ENCODE measurements at places on chromosomes 2 and 18. TPM values are rescaled to one million over a fixed set of nuclear protein-coding genes. Genes with fewer than 3 reads are reported as not detected.

The GALNT3 gene
- 20.2 TPM for polyA plus RNA-seq

The LIPG gene
- polyA plus RNA-seq = 63.6 TPM

The CMPK2 gene
- polyA plus RNA-seq = 4.0 TPM

The REG1B gene
- polyA plus RNA-seq = not detected

The LOXL3 gene
- 10.8 TPM for polyA plus RNA-seq

The EVA1A gene
- polyA plus RNA-seq = 12.9 TPM

The C2orf66 gene
- 0.98 TPM for polyA plus RNA-seq

The SPP2 gene
- polyA plus RNA-seq = not detected

- no peak for DNase-seq
Observed at GRCh38 chr2:200943527-200944105, 19.8 kb downstream of the ORC2 start.

DNA sequence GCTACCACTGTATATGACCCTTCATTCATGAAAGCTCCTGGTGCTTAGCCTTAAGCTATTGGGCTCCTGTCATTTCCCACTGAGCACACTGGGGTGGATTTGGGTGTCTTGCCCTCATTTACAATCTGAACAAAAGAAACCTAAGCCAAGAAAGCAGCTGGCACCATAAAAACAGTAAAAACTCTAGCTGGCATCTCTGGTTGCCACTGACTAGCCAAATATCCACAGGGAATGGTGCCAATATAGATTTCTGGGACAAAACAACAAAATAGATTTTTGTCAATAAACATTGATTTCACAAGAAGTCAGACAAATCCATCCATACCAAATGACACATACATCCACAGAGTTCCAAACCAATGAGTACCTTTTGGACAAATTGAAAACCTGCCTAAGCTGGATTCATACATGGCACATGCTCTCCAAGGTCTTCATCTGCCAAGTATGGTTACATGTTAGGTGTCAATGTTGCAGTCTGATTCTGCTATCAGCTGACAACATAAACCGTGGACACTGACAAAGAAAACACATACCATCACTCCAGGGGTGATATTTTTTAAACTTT lies 1081.5 kb upstream of the ZEB2 start:
- DNase-seq = no peak

GRCh38 chr2:162457490-162457889 lies 113.6 kb downstream of the GCA start:
- no peak for DNase-seq

GRCh38 chr2:32788114-32788513 lies 158.6 kb upstream of the LTBP1 start:
- no peak for DNase-seq

- no peak for DNase-seq
Observed at GRCh38 chr2:9052821-9053533, 49.5 kb upstream of the MBOAT2 start.

DNA sequence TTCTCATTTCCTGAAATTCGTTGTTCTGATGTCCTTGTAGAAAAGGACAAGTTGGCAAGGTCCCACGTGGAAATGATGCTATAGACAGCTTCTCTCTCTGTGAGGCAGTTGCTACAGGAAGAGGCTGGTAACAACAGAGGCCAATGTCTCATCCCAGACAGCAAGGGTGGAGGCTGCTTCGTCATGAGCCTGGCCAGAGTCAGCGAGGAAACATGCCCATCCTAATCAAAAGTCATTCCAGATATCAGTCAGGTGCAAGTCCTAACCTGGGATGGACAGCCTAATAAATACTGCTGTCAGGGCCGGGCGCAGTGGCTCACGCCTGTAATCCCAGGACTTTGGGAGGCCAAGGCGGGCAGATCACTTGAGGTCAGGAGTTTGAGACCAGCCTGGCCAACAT lies 6.4 kb upstream of the SMAD7 start:
- DNase-seq = no peak

GRCh38 chr2:216540920-216541319 lies 42.3 kb downstream of the RPL37A start:
- no peak for DNase-seq

DNA sequence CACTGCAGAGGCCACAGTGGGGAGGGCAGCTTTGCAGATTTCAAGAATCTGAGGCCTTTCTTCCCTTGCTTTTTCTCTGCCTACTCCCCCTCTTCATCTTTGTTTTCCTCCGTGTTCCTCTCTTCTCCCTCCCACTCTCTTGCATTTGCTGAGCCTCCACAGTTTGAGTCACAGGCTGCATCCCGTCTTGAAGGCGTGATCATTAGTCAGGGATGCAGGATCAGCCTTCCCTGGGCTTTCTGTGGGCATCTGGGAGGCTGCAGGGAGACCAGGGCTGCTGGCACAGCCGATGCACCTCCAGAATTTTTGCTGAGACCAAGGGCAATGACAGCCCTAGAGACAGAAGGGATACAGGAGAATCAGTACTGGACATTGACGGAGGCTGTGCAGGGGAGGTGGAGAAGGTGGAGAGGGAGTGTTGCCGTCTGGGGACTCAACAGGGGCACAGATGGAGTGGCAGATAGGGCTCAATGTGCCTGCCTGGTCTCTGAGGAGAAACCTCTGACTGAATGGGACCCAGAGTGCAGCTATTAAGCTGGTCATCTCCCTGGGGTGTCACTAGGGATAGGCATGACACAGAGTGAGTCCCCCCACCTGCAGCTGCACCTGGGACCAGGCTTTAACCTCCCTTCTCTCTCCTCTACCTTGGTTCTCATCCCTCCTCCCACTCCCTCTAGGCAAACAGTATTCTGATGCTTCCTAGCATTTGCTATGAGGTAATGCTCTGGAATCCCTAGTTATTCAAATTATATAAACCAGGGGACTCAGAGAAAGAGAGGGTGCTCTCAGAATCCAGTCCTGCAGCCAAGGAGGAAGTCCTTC lies 29.0 kb upstream of the DNAJC27 start:
- DNase-seq = no peak

- no peak for DNase-seq
Observed at GRCh38 chr2:83565626-83566025, 893.5 kb downstream of the SUCLG1 start.

DNA sequence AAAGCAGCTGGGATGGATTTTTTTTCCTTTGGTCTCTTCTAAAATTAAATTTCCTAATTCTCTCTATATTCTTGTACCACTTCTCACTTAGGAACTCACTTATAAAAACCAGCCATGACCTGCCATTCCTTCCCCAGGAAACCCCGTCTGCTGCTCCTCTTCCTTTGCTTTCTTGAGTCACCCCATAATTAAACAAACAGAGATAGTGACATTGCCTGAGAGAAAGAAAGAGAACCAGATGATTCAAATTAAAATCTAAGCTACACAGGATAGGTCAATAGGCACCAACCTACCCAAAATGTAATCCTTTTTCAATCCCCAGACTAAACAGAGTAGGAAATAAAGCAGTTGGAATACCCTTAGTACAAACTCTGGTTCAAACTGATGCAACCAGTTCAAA lies 9.7 kb downstream of the STK39 start:
- no peak for DNase-seq

DNA sequence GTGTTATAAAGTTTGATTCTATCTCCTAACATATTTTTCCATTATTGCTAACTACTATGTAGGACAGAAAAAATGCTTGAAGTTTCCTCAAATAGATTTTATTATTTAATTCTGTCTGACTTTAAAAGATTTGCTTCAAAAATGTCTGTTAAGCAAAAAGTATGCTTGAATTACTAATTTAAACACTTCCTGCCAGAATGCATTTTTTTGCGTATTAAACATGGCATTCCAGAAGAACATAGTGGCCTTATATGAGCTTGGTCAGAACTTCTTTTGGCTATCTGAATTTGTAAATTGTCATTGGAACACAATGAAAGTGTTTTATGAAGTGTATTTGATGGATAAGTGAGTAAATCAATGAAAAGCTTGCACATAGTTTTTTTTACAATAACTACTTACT lies 37.8 kb downstream of the MBD5 start:
- no peak for DNase-seq

GRCh38 chr2:219627103-219628100 lies at the start of gene SLC4A3:
Gene SLC4A3, plus strand, starts transcription at chr2:219627630. Its CDS starts 363 bp downstream, at chr2:219627993.
- no peak for DNase-seq

All from left kidney (tissue), 8 donors.